ENCODE measurements at places on chromosomes 3 and 15.

GRCh38 chr3:1235526-1236120, 142.8 kb downstream of the CNTN6 start:
- DNase-seq = no peak

GRCh38 chr15:25700916-25701315, 162.2 kb downstream of the ATP10A start:
- no peak for DNase-seq

DNA sequence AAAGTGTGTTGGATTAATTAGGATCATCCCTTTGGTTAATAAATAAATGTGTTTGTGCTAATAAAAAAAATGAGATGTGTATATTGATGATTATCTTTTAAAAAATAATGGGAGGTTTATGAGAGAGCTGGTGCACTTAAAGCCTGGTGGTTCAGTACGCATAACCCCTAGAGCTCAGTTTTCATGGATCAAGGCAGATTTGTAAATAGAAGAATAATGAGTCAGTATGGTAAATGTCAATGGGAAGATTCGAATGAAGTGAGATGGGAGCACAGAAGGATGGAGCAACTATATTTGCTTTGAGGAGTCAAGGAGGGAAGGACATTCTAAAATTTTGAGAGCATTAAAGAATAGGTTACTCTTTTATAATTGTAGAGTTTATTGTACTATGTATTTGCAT, 35.4 kb downstream of the AKAP13 start:
- DNase-seq = no peak

GRCh38 chr3:52887166-52887565, 10.2 kb downstream of the STIMATE start:
- DNase-seq = no peak

DNA sequence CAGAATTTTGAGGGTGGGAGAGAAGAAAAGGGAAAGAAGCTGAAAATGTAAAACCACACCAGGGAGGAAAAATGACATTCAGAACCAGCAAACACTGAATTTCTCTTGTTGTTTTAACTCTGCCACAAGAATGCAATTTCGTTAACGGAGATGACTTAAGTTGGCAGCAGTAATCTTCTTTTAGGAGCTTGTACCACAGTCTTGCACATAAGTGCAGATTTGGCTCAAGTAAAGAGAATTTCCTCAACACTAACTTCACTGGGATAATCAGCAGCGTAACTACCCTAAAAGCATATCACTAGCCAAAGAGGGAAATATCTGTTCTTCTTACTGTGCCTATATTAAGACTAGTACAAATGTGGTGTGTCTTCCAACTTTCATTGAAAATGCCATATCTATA, 15.5 kb downstream of the GREM1 start:
- DNase-seq = no peak

DNA sequence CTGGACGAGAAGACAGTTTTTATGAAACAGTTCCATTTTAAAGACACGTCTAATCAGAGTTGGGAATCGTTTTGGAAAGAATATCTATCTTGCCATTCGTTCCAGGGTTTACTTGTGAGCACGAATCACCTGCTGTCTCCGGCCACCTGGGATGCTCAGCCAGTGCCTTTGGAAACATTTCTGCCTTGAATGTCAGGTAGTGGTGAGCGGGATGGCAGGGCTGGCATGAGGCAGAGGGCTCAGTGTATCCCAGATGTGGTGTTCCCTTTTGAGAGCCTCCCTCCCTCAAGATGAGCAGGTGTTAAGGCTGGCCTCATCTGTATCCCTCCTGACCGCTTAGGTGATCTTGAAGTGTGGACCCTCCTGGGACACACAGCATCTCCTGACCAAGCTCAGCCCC, 47.9 kb upstream of the PLXNA1 start:
- no peak for DNase-seq

DNA sequence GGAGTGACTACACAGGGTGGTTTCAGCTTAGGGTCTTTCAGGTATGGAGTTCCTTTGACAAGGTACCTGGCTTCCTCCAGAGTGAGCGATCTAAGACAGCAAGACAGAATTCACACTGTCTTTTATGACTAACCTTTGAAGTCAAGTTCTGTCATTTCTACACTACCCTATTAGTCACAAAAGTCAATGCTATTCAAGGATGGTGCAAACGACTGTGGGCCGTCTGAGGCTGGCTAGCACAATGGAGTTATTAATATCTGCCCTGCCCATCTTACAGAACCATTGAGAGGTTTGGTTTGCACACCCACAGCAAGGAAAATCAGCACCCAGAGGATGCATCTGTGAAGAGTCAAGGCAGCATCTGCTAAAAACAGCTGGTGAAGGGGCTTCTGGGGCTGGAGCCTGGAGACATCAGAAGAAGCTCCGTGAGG, 62.9 kb upstream of the XCR1 start:
- DNase-seq = no peak

DNA sequence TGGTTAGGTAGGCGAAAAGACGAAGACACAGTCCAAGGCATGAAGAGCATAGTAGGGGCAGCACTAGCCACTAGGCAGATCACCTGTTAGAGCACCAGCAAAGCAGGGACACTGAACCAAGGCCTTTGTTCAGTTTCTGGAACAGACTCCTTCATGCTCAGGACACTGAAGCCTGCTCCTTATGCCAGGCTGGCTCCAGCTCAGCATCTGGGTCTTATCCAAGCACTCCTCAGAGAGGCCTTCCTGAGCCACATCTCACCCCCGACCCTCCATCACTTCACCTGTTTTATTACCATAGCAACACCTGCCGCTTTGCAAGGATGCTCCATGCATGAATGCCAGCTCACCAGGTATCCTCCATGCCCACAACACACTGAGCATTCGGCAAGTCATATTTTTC, 206.3 kb upstream of the CHRNA7 start:
- DNase-seq = no peak

GRCh38 chr3:87442470-87442869, 166.1 kb upstream of the POU1F1 start:
- no peak for DNase-seq

- DNase-seq = no peak
Observed at GRCh38 chr3:156668073-156668763, 6.2 kb upstream of the TIPARP start.

DNA sequence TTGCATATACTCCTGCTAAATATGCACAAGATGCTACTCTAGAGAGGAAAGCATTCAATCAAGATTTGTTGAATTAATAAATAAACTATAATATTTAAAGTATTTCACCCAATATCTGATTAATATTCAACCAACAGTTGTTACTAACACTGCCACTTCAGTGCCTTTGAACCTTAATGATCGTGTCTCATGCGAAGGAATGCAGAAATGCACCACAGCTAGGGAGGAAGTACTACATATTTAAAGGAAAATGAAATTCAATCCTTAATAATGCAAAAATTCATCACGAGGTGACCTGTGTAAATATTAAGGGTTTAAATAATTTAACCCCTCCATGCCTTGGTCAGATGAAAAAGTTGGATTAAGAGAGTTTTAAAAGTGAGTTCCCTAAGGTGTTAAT, 114.2 kb upstream of the DAZL start:
- no peak for DNase-seq

- DNase-seq = no peak
Observed at GRCh38 chr3:94028093-94028837, at the start of gene STX19. STX19 (minus strand) TSS chr3:94028597; CDS start chr3:94015269, 13,328 bp downstream.

GRCh38 chr3:32360493-32360827, 31.2 kb upstream of the CMTM7 start:
- DNase-seq = no peak

DNA sequence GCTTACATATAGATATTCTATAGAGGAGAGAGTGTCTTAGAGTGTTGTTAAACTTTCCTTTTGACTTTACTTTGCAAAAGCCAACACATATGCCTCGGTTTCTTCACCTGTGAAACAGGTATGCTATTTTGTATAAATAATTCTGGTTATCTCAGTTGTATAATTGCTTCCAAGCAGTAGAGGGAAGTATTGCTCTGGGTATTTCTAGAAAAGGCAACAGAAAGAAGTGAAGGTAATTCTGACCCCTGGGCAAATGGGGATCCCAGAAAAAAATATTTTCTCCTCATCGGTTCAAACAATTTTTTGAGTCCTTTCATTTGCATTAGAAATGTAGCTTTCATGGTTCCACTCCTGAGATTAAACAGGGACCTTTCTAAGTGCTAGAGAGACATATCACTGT, 216.5 kb upstream of the SEMA6D start:
- DNase-seq = no peak

DNA sequence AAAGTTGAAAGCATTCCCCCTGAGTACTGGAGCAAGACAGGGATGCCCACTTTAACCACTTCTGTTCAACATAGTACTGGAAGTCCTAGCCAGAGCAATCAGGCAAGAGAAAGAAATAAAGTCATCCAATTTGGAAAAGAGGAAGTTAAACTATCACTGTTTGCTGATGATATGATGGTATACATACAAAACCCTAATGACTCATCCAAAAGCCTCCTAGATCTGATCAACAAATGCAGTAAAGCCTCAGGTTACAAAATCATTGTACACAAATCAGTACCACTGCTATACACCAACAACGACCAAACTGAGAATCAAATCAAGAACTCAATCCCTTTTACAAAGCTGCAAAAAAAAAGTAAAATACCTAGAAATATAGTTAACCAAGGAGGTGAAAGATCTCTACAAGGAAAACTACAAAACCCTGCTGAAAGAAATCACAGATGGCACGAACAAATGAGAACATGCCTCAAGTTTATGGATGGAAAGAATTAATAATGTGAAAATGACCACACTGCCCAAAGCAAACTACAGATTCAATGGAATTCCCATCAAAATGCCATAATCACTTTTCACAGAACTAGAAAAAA, 40.3 kb downstream of the RPL39L start:
- no peak for DNase-seq

DNA sequence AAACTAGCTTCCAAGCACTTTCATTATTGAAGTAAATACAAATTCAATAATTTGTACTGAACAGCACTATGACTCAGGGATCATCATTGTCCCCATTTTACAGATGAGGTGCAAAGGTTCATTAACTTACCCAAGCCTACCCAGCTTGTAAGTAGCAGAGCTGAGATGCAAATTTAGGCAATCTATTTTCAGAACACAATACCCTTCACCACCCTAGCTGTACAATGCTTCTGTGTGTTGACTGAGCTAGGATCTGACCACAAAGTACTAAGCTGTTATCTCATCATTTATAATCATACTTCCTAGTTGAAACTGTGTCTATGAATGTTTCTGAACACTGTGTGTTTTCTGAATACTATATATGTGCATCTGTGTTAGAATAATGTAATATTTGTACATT, 3.2 kb upstream of the ILDR1 start:
- no peak for DNase-seq

DNA sequence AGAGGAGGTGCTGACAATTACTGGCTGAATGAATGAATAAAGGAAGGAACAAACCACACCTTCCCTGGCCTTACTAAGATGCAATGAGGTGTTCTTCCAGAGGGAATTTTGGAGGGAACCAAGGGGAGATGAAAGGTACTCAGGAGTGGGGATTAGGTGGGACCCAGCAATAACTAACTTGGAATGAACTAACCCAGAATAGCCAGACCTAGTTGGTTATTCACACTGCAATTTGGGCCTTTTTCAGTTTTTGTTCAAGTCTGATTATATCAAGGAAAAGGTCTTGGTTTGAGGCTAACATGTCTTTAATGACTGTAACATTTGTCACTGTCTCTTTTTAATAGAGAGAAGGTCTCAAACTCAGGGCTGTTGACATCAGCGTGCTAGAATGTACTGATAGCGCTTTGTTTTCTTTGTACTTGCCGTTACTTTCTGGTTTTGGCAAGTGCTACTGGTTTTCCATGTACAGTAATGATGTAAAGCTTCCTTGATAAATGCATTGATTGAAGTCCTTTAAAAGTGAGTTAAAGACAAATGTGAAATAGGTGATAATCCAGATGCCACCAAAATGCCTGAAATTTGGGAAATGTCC, 3.2 kb upstream of the PLXND1 start:
- no peak for DNase-seq

DNA sequence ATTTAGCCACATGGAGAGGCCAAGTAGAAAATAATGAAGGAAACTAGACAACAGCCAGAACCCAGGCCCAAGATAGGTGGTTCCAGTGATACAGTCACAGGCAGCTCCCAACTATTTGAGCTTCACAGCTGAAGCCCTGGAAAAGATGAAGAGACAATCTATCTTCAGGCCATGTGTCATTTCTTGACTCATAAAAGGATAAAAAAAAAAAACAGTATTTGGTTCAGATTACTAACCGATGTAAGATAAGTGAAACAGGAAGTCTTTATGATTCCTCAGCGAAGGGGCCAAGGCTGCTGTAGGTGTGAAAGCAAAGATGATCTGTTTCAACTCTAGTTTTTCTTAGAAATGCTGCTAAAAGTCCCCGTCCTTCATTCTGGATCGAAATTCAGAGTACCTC, 394.6 kb downstream of the ZNF385D start:
- DNase-seq = no peak
